ENCODE measurements at places on chromosomes 3 and 15.

DNA sequence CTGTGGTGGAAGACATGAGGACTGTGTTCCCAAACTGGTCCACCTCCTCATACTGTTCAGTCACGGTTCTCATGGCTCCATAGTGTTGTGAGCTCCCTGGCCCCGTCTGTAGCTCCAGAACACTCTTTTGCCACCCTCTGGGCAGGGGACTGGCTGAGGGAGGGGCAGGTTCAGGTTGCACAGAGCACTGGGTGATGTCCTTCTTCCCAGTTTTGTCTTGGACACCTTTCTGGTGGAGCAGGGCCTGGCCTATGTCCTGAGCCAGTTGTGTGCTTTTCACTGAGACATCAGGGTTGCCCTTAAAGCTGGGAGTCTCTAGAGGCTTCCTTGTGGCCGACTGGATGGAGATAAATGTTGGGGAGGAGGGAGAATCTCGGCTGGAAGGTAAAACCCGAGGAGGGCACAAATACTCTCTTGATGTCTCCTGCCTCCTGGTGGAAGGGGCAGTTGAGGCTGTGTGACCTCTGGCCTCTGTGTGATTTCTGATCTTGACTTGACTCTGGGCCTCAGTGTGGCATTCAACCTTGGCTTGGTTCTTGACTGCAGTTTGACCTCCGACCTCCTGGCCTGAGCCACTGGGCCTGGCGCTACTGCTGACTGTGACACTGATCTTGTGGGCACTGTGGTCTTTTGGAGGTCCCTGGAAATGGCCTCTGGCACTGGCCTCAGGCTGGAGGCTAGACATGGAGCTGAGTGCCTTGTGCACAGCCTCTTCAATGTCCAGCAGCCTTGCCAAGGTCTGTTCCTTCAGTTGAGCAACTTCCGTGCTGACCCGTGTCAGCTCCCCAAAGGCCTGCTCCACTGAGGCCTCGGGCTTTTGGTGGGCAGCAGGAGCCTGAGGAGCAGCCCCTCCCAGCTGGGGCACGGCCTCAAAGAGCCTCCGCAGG lies 8.1 kb downstream of the XIRP1 start:
- no peak for DNase-seq

DNA sequence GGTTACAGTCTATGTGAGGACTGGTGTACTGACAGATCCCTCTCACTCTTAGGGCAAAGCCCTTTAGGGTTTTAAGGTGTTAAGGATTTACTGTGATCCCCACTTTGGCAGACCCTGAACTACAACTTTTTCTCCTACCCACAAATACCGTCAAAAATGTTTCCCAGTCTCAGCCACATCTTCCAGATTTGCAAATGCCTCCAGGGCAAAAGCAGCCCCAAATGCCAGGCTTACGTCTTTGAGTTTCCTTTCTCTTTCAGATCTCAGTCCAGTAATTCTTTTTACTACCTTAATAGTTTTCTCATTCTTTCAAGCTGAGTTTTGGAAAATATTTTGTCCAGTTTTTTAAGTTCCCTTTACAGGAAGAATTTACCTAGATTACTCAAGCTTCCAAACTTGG lies 13.4 kb upstream of the ITGA11 start:
- DNase-seq = no peak

DNA sequence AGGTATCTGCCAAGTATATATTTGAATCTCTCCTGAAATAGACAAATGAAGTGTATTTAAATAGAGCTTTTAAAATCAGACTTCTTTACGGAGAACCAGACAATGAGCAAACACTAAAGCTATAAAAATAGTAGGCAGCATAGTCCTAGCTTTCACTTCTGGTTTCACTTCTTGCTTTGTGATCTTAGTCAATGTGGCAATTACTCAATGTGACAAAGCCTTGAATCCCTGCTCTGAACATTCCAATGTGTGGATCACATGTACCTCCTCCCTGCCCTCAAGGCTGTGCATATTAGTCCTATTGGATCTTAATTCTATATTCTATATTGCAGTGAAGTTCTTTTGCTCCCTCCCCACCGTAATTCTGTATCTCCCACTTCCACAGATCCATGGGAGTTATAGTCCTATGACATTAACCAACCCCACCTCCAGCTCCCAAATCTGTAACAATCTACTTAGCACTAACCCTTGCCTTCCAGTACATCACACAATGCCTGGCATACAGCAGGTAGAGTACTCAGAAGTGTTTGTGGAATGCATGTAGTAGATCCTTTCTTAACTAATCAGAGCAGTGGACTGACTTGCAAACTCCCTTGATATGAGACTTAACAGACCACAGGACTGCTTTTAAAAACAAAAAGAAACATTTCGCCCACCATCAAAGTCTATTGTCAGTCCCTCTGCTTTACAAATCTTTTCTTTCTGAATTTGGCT lies 24.3 kb upstream of the CP start:
- DNase-seq = no peak

- no peak for DNase-seq
Observed at GRCh38 chr15:66535056-66535455, 29.9 kb downstream of the ZWILCH start.

- no peak for DNase-seq
Observed at GRCh38 chr3:24069045-24069444, 124.0 kb downstream of the NR1D2 start.

DNA sequence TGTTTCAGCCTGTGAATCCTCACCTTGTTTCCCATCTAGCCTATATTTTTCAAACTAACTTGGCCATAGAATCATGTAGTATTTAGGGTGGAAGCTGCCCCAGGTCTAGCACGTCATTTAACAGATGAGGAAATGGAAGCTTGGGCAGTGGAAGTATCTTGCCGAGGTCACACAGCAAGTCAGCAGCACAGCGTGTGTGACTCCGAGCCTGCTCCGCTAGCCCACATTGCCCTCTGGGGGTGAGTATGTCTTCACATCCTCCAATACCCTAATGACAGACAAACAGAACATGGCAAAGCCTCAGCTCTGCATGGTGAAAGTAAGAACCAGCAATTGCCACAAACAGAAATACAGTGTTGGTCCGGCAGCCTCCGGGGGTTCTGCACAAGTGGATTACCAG lies 2.2 kb upstream of the CCR5 start:
- peak; percentile 93 for DNase-seq

- DNase-seq = no peak
Observed at GRCh38 chr3:9949115-9949514, 3.1 kb downstream of the PRRT3 start.

DNA sequence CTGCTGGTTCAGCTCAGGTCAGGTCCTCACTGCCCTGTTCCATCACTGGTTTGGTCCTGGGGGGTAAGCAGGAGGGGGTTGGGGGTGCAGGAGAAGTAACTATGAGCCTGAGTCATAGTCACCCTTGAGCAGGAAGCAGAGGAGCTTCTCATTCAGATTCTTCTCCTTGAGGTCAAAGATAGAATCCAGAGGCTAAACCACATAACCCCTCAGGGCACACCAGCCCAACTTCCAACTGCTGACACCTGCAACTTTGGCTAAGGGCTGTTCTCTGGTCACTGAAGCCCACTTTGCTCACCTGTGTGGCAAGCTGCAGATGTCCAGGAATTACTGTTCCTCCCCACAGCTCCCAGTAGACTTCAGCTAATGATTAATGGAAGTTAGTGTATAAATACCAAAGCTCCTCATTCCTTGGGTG lies 48.8 kb upstream of the LRRFIP2 start:
- no peak for DNase-seq

DNA sequence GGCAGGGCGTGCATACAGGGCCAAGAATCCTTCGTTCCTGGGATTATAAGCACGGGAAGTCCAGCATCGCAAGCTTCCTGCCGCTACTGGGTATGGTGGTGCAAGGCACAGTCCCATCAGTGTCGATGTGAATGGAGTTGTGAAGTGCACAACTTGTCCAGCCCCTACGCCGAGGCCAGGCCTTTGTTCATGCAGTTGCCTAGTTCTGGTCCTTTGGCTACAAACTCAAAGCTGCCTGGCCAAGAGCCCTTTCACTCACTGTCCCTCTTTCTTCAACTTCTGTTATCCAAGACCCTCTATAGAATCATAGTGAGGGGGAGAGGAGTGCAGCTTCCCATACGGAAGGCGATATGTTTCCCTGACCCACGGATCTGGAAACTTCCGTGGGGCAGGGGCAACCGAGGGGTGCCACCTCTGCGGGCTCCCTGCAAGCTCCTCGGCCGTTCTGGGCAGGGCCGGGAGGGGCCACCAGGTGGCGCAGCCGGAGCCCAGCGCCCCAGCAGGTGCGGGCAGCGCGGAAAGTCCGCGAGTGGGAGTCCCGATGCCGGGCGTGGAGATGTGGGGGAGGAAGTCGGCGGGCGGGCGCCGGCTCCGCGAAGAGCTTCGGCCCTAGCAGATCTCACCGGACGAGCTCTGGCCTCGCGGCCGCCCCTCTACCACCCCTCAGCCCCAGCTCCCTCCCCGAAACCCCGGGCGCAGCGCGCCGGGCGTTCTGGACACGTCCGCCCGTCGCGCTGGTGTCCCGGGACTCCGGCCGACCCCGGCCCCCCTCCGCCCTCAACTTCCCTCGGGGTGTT lies 693 bp downstream of the RASGRP1 start:
- peak; percentile 97 for DNase-seq

DNA sequence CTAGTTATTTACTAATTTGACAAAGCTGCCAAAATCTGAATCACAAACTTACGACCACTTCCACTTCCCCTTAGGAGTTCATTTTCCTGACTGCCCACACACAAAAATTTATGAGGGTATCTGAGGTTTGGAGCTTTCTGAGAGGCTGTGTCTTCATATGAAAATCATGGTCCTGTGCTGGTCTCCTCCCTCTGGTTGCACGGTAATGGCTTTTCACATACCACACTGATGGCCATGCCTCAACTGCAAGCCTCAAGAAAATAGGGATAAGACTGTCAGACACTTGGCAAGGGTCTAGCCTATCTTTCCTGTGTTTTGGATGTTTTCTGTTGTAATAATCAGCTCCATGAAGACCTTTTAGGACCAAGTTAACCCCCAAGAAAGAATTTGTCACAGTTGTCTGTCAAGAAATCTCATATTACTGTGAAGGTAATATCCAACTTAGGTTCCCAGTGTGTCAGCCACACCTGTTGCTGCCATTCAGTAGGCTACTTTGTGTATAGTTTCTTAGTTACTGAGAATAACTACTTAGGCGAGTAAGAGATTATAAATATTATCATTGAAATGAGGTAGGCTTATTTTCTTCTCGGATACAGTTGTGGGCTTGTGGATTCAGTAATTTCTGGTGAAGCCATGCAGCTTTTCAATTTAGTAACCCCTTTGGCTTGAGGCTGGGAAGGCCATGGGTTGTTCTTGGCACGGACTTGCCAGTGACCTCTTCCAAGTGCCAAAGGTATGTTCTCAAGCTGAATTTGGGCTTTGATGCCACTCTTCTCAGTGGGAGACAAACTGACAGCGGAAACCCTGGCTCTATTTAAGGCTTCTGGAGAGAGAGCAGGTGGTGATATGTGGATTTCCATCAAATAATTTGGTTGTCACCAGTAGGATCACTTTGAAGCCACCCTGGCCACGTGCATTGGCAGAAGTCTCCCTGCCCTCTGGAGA lies 101.1 kb downstream of the RYR3 start:
- no peak for DNase-seq

DNA sequence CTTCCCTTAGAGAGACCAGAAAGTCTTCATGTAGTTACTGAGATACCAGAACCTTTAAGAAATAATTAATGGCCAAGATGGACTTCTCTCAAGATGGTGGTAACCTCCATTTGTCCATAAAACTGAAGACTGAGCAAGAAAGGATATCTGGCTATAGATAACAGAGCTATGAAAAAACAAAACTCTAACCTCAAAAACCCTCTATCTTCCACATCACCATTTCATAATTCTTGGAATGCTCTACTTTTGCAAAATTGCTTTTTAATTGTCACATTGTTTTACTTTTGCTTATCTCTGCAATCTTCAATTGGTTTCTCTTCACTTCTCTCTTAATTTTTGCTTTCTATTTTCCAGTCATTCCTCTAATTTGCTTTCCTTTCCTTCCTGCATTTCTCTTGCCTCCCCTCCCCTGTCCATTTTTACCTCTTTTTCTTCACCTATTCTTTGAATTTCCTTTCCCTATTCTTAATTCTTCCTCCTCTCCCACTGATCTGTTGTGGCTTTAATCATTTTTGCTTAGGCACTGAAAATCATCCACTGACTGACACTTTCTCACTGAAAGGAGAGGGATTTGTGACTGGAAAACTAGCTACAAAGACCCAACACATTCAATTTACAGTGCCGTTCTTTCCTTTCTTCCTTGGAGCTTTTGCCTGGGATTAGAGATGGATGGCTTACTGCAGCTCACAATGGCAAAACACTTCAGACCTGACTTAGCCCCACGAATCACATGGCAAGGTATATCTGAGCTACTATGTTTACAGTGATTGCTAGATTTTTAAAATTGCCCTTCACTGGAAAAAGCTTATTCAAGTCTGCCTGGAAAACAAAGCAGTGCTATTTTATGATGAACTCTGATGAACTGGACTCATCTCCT lies 242.8 kb downstream of the CHST2 start:
- no peak for DNase-seq

DNA sequence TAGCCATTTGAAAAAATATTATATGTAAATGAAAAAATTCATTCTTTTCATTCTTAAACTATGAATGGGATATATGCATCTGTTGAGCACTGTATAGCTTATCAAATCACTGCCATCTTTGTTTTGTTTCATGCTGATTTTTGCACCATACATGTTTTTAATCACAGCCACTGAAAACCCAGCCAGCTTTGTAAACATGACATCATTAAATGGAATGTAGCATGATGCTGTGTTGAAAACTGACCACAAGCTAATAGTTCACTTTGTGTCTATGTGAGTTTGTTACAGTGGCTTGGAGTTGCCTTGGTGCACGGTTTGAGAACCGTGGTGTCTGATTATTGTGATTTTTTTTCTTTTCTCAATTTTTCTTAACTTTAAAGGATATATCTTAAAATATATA lies 75.7 kb downstream of the GMPS start:
- no peak for DNase-seq

DNA sequence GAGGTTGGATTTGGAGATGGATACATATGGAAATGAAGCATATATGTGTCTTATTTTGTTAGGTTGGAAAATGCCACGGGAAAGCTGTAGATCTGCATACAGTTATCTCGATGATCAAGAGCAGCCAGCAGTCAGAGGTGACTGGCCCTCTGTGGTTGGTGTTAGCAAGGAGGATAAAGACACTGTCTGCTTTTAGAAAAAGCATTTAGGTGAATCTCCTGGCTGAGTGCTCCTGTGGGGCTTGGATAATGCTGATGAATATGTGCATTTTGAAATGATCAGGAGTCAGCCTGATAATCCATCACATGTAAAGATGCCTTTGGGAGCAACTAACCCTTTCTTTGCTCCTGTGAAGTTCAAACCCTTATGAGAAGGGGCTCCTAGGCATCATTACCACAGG lies 24.9 kb upstream of the GLCE start:
- no peak for DNase-seq

DNA sequence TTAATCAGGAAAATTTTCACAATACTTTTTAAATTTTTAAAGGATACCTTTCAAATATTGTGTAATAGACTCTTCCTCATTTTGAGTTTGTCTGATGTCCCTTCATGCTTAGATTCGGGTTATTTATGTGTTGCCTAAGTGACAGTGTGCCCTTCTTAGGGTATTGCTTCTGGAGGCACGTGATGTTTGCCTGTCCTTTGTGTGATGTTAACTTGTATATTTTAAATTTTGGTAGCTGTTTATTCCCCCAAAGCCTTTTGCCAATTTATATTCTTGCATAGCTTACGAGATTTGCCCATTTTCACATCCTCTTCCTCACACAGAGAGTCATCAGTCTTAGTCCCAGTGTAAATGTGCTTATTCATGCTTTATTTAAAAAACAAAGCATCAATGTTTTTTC lies 433.1 kb downstream of the EPHB1 start:
- no peak for DNase-seq

Data from spleen (tissue), 13 donors.